Stimulated activated CD8-positive, alpha-beta memory T cell treated with anti-CD3 and anti-CD28 coated beads, Interleukin-15, amount 100 ng/mL, for 48 hours (primary cell): ENCODE measurements at places on chromosomes 1 and 21.

- DNase-seq = no peak
Observed at GRCh38 chr1:151043163-151043562, 4.4 kb upstream of the C1orf56 start.

GRCh38 chr1:1303736-1304135 is 4.0 kb downstream of the ACAP3 start:
- DNase-seq = no peak

DNA sequence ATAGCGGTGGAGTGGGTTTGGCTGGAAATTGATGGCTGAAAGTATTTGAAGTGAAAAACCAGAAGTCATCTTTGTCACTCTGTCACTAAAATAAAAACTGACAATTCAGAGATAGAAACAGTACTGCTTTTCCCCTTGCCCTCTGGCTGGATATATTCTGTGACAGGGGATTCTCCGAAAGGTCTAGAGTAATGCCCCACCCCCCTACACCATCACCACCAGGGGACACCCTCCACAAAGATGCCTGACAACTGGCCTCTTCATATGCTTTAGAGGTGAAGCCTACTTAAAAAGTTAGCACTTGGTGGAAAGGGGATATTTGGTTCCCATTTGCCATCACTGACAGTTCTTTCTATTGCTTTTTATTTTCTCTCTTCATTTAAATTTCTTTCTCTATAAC is 73.5 kb downstream of the SGIP1 start:
- DNase-seq = no peak

DNA sequence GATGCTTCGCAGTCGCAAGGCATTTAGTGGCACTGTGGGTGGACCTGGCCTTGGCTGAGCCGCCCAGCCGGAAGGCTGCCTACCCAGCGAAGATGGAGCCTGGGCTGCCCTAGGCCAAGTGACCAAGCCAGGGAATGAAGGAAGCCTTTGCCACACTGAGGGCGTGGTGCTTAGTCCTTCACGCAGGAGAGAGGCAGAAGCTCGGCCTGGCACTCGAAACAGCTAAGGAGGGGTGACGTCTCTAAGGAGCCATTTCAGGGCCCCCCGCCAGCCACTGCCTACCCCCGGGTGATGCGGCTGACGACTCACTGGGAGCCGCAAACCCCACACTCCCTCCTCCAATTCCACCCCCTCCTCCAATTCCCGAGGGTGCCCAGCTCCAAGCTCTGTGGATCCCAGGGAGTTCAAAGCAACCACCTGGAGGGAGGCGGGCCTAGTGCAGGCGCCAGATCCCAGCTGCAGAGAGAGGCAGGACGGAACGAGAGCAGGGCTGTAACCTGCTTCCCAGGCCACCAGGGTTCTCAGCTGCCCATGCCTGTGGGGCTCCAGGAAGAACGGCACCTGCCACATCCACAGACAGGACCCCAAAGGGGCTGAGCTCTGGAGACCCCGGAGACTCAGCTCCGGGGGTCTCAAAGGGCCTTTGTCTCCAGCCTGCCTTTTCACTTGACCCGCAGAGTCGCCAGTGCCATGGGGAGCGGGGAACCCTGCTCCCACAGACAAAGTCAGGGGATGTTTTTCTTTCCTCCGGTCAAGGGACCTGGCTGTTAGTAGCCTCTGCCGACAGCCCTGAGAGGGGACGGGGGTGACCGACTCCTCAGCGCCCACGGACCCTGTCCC is 75.8 kb downstream of the ARHGEF16 start:
- no peak for DNase-seq

DNA sequence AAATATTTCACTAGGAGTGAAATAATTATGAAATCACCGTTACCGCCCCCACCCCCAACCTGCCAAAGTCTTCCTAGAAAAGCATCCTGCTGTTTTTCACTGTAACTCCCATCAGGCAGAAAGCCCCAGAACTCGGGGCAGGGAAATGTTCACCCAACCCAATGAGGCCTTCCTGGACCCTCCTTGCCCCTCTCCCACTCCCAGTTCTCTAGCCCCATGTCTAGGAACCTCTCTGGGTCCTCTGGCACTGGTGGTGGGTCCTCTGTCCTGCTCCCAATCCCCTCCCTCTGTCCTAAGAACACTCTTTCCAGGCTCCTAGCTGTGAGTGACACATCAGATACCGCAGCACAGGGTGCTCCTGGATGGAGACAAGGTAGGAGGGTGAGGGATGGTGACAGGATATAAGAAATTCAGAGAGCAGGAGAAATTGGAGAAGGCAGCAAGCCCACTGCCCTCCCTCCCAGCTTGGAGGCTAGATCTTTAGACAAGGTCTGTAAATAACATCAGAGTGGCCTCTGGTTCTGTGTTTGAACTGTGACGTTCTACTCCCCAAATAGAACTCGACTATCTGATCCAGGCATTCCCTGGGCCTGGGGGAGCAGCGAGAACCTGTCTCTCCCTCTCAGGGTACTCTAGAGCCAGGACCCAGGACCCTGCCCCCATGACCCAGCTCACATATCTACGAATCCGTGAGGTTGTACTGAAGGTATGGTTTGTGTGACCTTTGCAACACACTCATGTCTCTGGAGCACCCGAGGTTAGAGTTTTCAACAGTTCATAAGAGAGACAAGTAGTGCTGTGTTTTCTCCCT is 23.3 kb upstream of the BTG2 start:
- DNase-seq = no peak

DNA sequence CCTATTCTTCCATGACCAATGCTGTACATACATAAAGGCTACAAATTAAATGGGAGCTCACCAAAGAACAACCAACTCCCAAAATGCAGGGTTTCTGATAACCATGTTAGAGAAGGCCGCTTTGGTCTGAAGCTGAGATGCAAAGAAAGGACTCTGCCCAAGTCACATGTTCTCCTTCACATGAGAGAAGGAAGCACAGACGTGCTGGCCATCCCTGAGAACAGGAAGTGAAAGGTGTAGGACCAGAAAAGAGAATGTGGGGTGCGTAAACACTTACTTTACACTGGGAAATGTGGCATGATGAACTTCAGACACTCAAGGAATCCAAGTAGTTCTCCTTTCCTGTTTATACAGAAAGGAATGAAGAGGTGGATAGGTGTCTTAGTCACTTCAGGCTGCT is 31.7 kb upstream of the TADA1 start:
- no peak for DNase-seq
